K562 (cell line): ENCODE measurements at places on chromosomes 3 and 15.
A peak's percentile ranks its signal among the peaks of the same experiment; 100 is the strongest.

DNA sequence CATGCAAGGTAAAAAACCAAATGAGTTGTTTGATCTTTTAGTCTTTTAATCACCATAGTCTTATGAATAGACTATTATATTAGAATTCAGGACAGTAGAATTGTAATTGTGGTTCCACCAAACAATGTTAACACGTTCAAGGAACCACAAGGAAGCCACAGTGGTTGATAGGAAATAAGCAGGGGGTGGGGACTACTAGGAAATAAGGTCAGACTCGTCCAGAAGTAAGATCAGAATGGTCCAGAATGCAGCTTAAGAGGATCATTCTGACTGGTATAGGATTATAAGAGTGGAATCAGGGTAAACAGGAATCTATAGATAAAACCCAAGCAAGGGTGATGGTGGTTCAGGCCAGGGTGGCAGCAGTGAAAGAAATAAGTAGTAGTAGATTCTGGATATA lies 7.5 kb downstream of the MYNN start:
- no peak for DNase-seq

GRCh38 chr15:59255680-59256336 lies 49.2 kb downstream of the LDHAL6B start:
- no peak for DNase-seq

DNA sequence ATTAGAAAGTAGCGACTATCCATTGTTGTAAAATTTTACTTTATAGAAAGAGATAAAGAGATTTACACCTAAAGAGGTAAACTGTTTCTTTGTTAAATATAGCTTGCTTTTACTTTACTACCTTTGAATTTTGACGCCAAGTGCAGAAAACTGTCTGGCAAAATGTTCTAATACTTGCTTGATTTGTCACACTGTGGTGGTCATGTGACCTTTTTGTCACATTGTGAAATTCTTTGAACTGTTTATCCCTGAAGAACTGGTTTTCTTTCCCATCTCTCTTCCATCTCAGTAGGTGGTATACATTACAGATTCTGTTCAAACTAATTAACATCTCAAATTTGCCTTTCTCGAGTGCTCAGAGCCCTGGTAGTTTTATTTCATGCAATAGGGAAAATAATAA lies 327.4 kb downstream of the NAALADL2 start:
- no peak for DNase-seq

- DNase-seq = no peak
These were observed 1.5 kb downstream of the CTDSPL start for GRCh38 chr3:37862903-37863815.

- no peak for DNase-seq
These were observed 512.9 kb downstream of the MCTP2 start for GRCh38 chr15:94744080-94744793.

DNA sequence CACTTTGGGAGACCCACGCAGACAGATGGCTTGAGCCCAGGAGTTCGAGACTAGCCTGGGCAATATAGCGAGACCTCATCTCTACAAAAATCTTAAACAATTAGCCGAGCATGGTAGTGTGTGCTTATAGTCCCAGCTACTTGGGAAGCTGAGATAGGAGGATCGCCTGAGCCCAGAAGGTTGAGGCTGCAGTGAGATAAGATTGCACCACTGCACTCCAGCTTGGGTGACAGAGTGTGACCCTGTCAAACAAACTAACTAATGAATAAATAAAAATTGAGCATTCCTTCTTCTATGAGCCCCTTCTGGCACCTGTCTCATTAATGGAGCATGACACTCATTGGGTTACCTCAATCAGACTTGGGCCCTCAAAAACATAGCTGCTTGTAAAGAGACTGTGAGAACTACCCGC lies 7.5 kb downstream of the ZDHHC3 start:
- no peak for DNase-seq

- DNase-seq = no peak
These were observed 21.5 kb upstream of the CPNE9 start for GRCh38 chr3:9682096-9682495.

- DNase-seq = no peak
These were observed 487.2 kb upstream of the FRG2C start for GRCh38 chr3:75176937-75177336.

DNA sequence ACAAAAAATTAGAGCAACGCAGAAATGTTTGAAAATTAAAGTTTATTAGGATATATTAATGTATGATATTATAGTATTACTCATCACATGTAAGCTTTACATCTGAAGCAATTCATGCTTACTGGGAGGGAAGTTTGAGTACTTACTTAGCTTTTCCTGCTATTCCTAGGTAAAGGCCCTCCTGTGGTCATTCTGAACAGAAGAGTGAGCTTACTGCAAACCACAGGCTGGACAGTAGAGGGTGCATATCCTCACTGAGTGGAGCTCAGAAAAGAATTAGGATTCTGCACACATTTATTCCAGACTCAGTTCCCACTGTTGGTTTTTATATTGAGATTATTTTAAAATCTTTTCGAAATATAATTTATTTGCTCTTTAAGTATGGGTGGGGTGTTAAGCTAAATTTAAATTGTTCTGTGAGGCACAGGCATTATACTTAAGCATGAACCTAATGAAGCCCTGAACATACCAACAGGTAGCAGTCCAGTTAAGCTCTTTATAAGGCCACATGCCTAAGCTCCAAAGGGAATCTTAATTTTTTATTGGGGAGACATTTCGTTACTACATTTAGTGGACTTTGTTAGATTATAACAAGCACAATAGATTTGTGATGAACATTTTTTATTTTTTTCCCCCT lies 10.2 kb downstream of the MRPS22 start:
- peak; percentile 76 for DNase-seq

DNA sequence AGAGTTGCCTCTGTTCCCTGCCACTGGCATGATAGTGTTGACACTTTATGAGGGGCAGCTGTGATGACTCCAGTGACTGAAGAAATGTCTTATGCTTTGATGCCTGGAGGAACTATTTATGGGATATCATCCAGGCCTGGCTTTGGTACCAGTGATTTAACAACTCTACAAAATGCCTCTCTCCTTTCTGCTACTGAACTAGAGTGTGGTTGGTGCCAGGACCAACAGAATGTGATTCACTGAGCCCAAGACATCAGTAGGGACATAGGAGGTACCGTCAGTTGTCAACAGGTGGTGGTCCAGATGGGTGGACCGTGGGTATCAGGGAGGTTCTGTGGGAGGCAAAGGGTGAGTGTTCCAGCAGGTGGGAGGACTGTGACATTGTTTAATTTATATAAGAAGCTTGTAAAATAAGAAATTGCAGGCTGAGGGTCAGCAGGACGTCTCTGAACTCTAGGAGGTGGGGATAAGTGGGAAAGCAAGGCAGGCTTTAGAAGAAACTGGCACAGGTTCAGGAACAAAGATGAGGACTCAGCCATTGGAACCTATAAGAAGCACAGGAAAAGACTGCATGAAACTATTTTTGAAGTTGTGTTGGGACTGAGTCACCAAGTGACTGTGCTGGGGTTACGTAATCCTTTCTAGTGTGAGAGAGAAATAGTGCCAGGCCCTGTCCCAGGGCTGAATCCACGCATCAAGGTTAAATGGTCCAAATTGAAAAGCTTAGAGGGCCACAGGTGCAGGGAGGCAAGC lies 28.5 kb upstream of the SLC7A14 start:
- no peak for DNase-seq

- no peak for DNase-seq
These were observed 539.1 kb upstream of the ROBO2 start for GRCh38 chr3:76500746-76501275.

GRCh38 chr3:14238930-14239329 lies 60.3 kb downstream of the LSM3 start:
- no peak for DNase-seq

GRCh38 chr3:146326875-146327543 lies 76.1 kb upstream of the PLSCR4 start:
- DNase-seq = no peak

- peak; percentile 33 for DNase-seq
These were observed 61.7 kb downstream of the FMN1 start for GRCh38 chr15:33132722-33133345.

DNA sequence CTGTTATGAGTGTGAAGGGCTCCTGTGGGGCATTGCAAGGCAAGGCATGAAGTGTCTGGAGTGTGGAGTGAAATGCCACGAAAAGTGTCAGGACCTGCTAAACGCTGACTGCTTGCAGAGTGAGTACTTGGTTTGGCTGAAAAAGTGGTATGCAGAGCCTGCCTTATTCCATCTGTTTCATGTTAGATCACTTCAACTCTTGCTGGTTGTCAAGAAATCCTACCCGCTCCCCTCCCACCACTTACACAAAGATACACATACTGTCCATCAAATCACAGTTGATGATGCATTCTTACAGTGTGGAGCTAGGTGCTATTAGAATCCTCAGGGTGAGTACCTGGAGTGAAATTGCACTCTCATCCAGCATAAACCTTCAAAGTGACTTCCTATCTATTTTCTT lies 272.1 kb downstream of the UNC13C start:
- no peak for DNase-seq

GRCh38 chr3:60277361-60277800 lies 973.9 kb downstream of the FHIT start:
- DNase-seq = peak; percentile 72

GRCh38 chr3:63308072-63308471 lies 30.0 kb downstream of the SYNPR start:
- DNase-seq = no peak

- no peak for DNase-seq
These were observed 57.5 kb upstream of the GCNT3 start for GRCh38 chr15:59553879-59554735.

- no peak for DNase-seq
These were observed 96.3 kb downstream of the ZMAT3 start for GRCh38 chr3:178975320-178975719.

DNA sequence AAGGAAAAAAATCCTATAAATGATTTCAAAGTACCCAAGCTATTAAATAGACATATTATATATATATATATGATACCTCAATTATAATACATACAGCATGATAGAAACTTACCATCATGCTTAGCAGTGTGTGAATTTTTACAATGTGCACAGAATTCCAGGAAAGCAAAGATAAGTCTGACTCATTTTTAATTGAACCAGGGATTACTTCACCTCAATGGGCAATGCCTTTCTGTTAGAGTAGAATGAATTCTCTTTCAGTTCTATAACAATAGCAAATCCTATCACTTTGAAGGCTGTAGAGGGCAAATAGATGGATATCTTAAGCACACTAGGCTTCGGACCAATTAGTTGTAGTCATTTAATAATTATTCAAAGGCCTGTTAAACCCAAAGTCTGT lies 54.8 kb upstream of the P3H2 start:
- no peak for DNase-seq

- no peak for DNase-seq
These were observed 59.1 kb upstream of the COL8A1 start for GRCh38 chr3:99579246-99579645.

DNA sequence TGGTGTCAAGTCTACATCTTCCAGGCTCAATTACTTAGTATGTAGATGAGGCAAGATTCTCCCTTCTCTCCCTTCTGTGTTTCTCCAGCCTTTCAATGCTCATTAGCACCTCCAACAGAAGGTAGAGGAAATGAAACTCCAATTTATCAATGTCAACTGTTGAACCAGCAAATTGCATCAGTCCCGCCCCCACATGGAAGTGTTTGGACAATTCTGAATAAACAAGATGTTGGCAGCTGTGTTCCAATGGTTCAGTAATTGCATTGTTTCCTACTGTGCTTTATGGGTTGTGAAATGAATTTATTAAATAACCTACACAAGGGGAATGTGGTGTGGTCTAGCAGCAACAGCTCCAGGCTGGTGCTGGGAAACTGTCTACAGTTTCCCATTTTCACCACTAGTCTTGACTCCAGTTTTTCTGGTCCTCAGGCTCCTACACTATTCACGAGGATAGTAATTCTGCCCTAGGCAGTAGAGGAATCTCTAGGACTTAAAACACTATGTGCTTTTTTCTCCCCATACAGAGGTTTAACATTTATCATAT lies 91.9 kb downstream of the MB21D2 start:
- no peak for DNase-seq

GRCh38 chr3:156615592-156616173 lies 58.7 kb upstream of the TIPARP start:
- no peak for DNase-seq

GRCh38 chr3:70179111-70179510 lies 133.3 kb downstream of the MDFIC2 start:
- no peak for DNase-seq

- DNase-seq = no peak
These were observed 1.0 kb downstream of the ANP32A start for GRCh38 chr15:68819495-68820294.

DNA sequence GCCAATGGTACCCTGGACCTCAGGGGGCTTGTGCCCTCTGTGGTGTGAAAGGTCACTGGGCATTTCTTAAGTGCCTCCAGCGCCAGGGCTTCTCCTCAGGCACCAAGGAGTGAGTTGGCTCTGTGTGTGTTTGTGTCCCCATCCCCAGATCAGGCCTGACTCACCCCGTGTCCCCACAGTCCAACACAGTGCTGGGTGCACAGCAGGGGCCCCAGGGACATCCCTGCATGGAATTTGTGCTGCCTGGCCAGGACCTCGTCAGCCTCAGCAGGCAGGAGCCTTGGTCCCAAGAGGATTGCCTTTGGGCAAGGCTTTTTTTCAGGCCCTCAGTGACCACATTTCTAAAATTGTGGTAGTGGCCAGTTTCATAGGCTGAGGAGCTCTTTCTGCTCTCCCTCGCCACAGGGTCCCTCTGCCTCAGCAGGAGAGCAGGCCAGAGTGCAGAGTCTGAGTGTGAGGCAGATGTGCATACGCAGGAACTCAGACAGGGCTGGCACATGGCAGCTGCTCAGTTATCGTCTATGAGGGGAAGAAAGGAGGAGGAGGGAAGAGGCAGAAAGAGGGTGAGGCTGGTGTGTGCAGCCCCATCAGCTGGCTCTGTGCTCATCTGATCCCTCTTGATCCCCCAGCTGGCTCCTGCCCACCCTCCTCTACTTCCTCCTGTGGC lies 215.6 kb downstream of the RPLP1 start:
- DNase-seq = no peak

- no peak for DNase-seq
These were observed 421.4 kb downstream of the MECOM start for GRCh38 chr3:169241991-169242707.

DNA sequence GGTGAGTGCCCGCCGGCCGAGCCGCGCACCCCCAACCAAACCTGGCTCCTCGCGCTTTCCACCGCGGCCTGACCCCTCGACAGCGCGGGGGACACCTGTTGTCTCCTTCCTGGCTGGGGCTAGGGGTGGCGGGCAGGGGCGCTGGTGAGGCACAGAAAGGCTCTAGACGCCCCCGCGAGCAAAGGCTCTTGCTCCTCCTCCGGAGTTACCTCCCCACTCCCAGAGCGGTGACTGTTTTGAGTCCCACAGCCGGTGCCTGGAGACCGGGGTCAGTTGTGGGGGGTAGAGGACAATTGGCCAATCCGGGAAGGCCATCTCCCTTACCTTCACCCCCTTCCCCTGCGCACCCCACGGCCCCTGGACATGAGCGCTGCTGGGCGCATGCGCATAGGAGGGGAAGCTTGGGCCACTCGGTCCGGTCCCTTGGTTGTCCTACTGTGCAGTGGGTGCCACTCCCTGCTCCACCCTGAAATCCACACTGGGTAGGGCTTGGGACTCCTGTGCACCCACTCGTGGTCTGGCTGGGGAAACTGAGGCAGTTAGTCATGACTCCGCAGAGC lies 554 bp downstream of the CHST13 start:
- no peak for DNase-seq

- no peak for DNase-seq
These were observed 37.4 kb upstream of the ARPP21 start for GRCh38 chr3:35601959-35602358.

GRCh38 chr15:99425657-99426301 lies 140.0 kb upstream of the MEF2A start:
- no peak for DNase-seq
